ENCODE measurements at places on chromosomes 4 and X.
A peak's percentile ranks its signal among the peaks of the same experiment; 100 is the strongest.

- DNase-seq: no peak
Measured at GRCh38 chrX:105315248-105315647, 94.8 kb upstream of the TEX13A start.

GRCh38 chr4:116243431-116243830 lies 841.9 kb downstream of the TRAM1L1 start:
- DNase-seq: no peak

- DNase-seq: no peak
Measured at GRCh38 chr4:37561196-37561802, 124.9 kb downstream of the RELL1 start.

DNA sequence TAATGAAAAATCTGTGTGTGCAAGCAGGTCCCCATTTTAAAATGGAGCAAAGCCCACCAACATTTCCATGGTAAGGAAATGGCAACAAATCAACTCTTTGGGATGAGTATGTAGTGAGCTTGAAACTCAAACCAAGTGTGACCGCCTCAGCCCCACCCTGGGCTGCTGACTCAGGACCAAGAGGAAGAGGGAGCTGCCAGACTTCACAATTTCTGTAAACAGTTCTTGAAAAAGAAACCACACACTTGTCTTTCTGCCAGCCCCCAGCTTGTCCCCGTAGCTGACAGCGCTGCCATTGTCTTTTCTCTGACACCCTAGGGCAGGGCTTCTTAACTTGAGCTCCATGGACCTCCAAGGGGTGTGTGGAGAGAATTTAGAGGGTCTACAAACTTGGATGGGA lies 10.3 kb downstream of the RTL5 start:
- DNase-seq: no peak

DNA sequence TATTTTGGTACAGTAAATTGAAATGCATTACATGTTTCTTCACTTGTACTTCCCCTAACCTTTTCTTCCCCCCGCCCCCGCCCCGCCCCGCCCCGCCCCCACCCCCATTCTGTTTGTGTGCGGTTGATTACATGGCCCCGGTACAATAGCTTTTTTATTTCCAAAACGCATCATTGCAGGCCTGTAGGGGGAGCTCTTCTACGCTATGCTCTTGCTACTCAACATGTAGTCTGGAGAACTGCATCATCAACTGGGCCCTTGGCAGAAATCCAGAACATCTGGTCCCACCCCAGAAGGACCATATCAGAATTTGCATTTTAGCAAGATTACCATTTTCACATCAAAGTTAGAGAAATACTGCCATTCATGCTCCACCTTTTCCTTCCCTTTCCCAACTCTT lies 333.3 kb upstream of the DDX53 start:
- DNase-seq: no peak

GRCh38 chr4:75953509-75953908 lies 12.7 kb upstream of the NAAA start:
- no peak for DNase-seq

- no peak for DNase-seq
Measured at GRCh38 chr4:145722561-145722960, 42.6 kb downstream of the C4orf51 start.

DNA sequence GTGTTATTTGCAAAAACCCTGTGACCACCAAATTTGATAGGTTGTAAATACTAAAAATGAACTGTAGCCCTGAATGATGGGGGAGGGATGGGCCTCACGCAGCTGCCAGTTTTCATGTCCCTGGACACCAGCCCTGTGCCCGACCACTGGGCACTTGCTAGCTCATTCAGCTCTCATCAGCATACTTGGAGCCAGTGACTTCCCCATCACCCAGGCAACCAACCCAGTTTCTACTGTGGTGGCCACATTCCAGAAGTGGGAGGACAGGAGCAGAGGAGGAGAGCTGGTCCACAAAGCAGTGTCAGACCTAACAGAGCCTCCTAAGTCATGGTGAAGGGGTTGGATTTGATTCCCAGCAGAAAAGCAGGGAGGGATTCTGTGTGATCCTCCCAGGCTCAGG lies 128.2 kb downstream of the CPEB2 start:
- no peak for DNase-seq

GRCh38 chrX:102515975-102516941 lies at the start of gene TMSB15A:
TMSB15A (minus strand) TSS chrX:102516739.
- DNase-seq: peak; percentile 28

DNA sequence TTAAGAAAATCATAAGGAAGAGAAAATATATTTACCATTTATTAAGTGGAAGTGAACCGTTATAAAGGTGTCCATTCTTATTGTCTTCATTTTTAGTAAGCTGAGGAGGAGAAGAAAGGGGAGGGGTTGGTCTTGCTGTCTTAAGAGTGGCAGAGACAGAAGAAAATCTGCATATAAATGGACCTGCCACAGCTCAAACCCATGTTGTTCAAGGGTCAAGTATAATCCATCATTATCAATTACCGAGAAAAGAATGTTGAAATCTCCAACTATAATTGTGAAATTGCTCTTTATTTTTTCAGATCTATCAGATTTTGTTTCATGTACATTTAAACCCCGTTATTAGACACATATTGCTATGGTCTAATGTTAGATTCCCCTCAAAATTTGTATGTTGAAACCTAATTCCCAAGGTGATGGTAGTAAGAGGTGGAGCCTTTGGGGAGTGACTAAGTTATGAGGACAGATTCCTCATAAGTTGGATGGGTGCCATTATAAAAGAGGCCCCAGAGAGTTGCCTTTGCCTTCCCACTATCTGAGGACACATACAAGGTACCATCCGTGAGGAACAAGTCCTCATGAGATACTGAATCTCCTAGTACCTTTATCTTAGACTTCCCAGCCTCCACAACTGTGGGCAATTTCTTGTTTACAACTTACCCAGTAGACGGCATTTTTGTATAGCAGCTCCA lies 58.5 kb upstream of the SMAD1 start:
- no peak for DNase-seq

Data from T-helper 9 cell (primary cell).